ENCODE measurements at places on chromosomes 3 and 15.

DNA sequence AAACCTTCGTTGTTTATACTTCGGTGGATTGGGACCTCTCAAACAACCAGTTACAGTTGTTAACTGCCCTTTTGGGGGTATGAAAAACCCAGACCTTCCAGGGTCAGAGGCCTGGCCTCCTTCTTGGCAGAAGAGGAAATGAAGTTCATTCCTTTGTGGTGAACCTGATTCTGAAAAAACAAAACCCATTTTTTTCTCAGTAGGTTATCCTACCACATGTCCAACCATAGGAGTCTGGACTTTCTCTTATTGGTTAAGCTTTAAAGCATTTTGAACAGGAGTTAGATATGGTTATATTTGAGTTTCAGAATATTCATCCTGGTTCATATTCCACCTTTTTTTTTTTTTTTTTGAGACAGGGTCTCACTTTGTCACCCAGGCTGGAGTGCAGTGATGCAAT is 7.2 kb upstream of the LACTB start:
- DNase-seq = no peak

DNA sequence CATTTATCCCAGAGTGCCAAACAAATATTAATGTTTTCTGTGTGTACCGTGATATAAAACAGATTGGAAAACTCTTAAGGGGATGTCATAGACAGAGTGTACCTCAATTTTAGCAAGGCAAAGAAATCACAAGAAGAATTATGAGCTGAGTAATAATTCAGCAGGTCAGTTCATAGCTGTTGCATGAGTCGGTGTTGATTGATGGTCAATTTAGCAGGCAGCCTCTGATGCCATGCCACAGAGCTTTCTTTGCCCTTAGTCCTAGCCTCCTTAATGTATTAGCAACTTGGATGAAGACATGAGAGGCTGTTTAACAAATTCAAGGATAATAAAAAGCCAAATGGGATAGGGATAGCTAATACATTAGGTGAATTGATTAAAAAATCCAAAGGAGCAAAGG is 6.8 kb downstream of the SLC35A5 start:
- DNase-seq = peak; percentile 41

DNA sequence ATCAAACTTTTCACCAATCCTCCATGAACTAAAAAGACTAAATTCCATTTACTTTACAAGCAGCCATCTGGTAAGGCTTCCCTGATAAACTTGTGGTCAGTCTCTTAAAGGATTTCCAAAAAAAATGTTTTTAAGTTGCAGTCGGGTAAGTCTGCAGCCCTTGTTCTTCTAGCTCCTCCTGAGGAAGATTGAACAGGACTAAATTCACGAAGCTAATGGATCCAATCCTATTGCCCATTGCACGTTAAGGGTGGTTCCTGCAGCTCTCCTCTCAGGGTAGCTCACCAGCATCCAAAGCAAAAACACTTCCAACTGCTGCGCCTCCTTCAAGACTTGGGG is 2.8 kb downstream of the HES1 start:
- DNase-seq = no peak

DNA sequence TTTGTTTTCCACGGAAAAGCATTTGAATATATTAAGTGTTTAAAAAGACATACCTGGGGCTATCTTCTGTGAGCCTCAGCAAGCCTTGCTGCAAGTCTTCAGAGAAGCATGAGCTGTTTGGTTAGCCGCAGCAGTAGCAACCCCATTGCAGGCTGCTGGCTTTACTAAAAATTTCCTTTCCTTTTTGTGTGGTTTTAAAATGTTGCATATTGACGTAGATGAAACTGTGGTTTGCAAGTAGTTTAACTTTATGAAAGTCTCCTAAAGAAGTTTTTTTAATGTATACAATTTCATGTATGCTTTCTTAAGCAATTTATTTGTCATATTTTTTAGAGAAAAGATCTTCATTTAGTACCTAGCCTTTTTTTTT is at the start of gene GPR171:
Gene GPR171 (minus strand): TSS at position 166 of the 370 bp plus-strand sequence. CDS start 3,830 bp downstream, outside the sequence.
- no peak for DNase-seq

DNA sequence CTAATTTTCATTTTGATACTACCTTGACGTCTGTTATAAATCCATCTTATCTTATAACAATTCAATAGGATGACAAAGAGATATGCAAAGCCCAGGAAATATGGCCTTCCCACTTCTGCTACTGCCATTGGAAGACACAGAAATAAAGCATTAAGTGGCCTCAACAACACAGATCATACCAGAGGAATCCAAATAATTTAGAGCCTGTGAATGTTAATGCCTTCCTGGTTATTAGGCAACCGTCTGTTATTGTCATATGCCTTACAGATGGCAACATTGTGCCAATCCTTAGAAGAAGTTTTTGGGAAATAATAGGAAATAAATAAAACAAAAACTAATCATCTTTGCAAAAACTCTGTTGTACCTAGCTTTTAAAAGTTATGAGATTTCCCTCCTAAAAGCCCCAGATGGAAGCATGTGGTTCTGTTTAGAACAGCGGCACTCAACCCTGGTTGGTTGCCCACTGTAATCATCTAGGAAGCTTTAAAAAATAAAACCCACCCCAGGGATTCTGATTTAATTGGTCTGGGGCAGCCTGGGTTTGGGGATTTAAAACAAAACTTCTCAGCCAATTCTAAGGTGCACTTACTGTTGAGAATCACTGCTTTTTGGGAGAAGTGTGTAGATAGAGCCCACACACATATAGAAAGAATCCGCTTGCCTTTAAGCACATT is 704.8 kb upstream of the CFAP20DC start:
- no peak for DNase-seq

- DNase-seq = no peak
Measured at GRCh38 chr3:7306901-7307300, 446.0 kb downstream of the GRM7 start.

- no peak for DNase-seq
Measured at GRCh38 chr3:127196002-127196401, 3.1 kb downstream of the PRR23E start.

DNA sequence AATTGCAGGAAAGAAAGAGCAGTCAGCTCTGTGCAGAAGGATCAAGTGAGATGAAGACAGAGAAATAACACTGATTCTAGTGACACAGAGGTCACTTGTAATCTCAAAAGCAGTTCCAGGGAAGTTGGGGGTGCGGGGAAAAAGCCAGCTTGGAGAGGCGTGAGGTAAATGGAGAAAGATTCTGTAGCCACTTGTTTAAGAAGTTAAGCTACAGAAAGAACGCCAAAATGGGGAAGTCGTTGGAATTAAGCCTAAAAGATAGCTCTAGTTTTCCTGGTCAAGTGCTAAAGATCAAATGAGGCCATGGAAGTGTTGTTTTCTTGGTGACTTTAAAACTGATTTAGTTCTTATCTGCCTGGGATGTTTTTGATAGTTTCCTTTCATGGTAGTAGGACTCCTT is 152.0 kb downstream of the GREM1 start:
- no peak for DNase-seq

All from fibroblast of mammary gland (primary cell).